ENCODE measurements at places on chromosomes 12 and 14.

DNA sequence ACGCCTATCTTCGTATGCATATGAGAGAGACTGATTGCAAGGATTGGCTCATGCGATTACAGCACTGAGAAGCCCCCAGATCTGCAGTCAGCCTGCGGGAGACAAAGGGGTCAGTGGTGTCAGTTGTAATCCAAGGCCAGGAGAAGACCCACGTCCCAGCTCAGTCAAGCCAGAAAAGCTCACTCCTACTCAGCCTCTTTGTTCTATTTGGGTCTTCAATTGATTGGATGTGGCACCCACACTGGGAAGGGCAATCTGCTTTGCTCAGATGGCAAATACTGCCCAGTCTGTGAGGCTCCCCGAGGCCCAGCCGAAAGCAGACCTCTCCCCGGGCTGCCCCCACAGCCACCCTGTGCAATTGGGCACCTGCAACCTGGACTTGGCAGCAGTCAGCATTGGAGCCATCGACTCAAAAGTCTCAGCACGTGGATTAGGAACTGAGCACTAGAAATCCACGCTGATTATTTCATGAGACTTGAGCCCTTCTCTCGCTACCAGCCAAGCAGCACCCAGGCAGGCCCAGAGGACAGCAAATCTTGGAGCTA lies 39.6 kb upstream of the TMEM179 start:
- no peak for DNase-seq

- DNase-seq: peak; percentile 29
These were observed 140.1 kb downstream of the ATP23 start for GRCh38 chr12:58081488-58081887.

DNA sequence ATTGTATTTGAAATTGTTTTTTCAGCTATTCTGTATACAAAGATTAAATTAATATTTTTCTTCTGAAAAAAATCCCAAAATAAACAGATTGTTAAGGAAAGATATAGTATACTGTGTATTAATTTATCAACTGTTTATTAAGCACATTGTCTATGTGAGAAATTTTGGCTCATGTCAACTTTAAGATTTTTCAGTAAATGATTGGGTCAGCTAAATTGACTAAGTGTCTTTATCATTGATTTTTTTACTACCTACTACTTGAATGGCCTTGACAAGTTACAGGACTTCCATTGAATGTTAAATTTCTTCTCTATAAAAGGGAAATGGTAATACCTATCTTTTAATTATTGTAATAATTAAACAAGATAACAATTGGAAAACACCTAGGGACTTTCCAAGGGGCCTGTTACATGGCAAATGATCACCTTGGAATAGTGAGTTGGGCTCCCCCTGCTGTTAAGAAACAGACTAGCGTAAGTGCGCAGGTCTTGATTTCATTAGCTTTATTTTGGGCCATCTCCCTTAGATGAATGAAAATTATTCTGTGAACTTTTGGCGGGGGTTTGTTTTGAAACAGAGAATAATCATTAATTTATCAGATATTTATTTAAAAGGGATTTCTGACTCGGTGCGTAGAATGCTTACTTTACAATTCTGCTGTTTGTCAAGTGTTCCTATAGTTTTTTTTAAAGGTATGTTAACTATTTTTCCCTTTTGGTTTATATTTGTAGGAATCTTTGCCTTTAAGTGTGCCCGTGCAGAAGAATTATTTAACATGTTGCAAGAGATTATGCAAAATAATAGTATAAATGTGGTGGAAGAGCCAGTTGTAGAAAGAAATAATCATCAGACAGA lies 14.5 kb upstream of the CCT2 start:
- DNase-seq: peak; percentile 62

GRCh38 chr12:130281153-130281799 lies 56.4 kb upstream of the PIWIL1 start:
- DNase-seq: no peak

- no peak for DNase-seq
These were observed 41.8 kb upstream of the CCDC196 start for GRCh38 chr14:66444271-66444927.

Data from NCI-H2029 (cell line).